ENCODE measurements at places on chromosomes 7 and 10.

GRCh38 chr10:91607646-91608403 is 25.0 kb downstream of the PPP1R3C start:
- DNase-seq: no peak

DNA sequence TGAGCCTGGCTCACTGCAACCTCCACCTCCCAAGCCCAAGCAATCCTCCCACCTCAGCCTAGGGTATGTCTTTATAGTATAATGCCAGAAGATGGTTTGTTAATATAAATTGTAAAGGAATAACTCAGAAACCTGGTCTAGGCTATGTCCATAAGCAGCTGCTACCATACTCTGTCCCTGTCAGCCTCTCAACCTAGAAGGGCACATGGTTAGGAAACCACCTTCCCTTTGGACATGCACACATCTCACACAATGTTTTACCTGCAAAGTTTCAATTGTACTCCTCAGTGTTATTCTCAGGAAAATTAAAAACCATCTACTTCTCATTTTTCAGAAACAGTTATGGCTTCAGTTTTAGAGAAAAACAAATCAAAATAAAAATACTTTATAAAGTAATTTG is 40.1 kb downstream of the ARHGAP21 start:
- no peak for DNase-seq

GRCh38 chr7:1926908-1927306 is 256.8 kb downstream of the ELFN1 start:
- DNase-seq: no peak

- DNase-seq: no peak
These were observed 2.3 kb downstream of the MINPP1 start for GRCh38 chr10:87506956-87507355.

- no peak for DNase-seq
These were observed 28.3 kb downstream of the ZNF365 start for GRCh38 chr10:62402508-62402907.

GRCh38 chr7:107090457-107090856 is 46.0 kb downstream of the PRKAR2B start:
- DNase-seq: no peak

- no peak for DNase-seq
These were observed 54.7 kb downstream of the PON1 start for GRCh38 chr7:95269640-95270039.

GRCh38 chr10:44862924-44863323 is 48.2 kb upstream of the TMEM72 start:
- DNase-seq: no peak

DNA sequence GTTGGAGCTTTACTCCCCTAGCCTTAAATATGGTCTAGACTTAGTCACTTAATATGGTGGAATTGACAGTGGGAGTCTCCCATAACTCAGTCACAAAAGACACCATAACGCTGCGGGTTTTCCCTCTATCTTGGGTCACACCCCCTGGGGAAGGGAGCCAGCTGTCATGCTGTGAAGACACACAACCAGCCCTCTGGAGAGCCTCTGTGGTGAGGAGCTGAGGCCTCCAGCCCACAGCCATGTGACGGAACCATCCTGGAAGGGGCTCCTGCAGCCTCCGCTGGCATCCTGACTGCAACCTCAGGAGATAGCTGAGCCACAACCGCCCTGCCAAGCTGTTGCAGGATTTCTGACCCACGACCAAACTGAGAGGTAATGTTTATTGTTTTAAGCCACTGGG is 37.9 kb downstream of the PAXIP1 start:
- DNase-seq: no peak

GRCh38 chr10:47164126-47164799 is 135.7 kb upstream of the GDF10 start:
- no peak for DNase-seq

DNA sequence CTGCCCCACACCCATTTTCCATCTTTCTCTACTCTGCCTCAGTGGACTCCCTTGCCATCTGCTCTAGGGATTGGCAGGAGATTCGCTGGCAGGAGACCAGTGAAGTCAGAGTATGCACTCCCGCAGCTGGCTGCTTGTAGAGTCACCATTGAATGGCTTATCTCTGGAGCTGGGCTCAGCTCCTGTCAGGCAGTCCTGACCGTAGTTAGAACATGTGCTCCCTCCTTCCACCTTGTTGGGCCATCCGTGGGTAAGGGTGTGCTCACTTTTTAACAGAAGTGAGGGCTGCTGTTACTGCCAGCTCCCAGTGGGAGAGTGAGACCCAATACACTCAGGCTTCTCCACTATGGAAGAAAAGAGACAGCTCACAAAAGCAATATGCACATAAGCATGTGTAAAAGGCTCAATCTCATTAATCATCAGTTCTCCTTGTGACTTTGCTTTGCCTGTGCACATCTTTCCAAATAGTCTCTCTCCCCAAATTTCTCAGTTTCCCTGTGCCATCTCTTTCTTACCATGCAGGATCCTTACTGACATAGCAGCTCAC is 773.3 kb downstream of the GRID1 start:
- DNase-seq: no peak

GRCh38 chr10:7243873-7244272 is 167.0 kb downstream of the SFMBT2 start:
- no peak for DNase-seq

GRCh38 chr7:157793973-157794745 is 457.4 kb downstream of the DNAJB6 start:
- DNase-seq: no peak

DNA sequence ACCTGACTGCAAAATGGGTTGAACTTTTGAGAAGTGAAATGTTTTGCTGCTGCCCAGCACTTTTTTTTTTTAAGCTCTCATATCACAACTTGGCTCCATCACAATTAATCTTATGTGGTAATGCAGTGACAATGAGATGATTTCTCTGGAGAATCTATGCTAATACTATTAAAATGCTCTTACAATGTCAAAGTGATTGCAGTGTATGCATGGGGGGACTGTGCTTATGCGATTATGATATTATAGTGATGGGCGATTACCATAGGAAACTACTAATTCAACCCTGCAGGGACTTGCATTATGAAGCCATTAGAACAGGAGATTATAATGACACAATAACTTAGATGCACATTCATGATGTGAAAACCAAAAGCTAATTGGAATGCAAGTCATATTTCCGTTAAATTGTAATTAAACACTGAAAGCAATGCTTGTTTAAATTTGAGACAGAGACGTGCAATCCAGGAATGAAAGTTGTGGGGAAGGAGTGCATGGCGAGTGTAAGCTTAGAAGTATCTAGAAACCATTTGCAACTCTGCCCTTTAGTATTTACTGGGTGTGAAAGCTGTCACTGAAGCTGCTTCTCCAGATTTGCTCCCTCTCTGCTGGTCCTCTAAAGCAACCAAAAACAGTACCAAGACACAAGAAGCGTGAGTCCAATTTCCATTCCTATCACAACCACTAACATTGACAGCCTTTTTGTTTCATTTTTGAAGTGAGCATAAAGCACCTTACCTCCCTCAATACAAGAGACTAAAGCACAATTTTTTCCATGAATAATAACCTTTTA is 21.6 kb downstream of the PTER start:
- DNase-seq: no peak

DNA sequence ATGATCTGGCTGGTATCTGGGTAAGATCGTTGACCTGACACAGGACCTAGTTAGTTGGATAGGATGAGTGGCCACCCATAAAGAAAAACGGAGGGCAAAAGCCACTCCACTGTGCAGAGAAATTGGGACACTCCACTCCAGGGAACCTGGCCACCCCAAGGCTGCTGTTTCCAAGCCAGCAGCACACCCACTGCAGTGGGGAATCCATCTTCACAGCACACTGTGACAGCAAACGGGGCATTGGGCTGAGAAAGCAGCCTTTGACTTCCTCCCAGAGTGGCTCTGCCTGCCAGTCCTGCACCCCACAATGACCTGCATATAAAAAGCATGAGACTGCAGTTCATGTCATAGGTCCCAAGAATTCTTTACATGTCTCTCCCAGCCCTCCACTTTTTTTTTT is 52.9 kb downstream of the MTPN start:
- DNase-seq: no peak

DNA sequence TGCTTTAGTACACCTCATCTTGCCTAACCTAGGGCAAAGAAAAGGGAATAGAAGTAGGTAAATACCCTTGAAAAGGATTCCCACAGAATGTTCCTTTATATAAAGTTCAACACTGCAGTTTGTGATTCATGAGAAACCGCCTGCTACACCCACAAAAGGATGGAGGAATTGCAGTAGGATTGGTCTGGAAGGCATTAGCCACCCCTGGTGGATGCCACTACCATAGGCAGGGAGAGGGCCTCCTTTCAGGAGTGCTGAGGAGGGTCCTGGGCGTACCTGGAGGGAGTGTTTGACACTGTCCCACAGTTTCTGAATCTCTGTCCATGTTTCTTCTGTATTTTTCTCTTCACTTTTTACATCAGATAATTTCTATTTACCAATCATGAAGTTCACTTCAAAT is 221.8 kb upstream of the TMEM72 start:
- no peak for DNase-seq

DNA sequence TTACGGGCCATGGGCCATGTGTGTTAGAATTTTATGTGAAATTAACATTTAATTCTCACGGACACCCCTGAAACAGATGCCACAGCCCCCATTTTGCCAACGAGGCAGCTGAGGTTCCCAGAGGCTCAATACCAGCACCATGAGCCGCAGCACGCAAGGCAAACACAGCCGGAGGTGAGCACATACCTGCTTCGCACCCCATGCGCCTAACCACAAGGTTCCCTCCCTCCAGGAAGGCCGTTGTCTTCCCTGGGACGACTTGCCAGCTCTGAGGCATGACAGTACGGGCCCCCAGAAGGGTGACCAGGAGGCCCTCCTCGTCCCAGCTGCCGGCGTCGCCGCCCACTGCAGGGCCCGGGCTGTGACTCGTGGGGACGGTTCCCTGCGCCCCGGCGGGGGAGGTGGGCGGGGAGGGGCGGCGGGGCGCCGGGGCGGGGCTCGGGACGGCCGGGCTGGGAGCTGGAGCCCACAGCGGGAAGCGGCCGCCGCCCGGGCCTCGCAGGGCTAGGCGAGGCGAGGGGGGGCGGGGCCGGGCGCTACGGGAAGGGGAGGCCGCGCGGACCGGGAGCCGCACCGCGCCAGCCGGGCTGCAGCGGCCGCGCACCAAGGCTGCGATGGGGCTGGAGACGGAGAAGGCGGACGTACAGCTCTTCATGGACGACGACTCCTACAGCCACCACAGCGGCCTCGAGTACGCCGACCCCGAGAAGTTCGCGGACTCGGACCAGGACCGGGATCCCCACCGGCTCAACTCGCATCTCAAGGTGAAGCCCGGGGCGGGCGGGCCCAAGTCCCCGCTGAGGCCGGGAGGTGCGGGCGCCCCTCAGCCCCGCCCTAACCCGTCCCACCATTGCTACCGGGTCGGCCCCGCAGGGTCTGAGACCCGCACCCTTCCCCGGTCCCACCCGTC is at the start of gene CAV2:
CAV2 (plus strand) TSS at position 571 of the 910 bp plus-strand sequence; CDS start at position 615, 44 bp downstream.
- no peak for DNase-seq

- no peak for DNase-seq
These were observed 9.1 kb downstream of the OR2A7 start for GRCh38 chr7:144255471-144255897.

DNA sequence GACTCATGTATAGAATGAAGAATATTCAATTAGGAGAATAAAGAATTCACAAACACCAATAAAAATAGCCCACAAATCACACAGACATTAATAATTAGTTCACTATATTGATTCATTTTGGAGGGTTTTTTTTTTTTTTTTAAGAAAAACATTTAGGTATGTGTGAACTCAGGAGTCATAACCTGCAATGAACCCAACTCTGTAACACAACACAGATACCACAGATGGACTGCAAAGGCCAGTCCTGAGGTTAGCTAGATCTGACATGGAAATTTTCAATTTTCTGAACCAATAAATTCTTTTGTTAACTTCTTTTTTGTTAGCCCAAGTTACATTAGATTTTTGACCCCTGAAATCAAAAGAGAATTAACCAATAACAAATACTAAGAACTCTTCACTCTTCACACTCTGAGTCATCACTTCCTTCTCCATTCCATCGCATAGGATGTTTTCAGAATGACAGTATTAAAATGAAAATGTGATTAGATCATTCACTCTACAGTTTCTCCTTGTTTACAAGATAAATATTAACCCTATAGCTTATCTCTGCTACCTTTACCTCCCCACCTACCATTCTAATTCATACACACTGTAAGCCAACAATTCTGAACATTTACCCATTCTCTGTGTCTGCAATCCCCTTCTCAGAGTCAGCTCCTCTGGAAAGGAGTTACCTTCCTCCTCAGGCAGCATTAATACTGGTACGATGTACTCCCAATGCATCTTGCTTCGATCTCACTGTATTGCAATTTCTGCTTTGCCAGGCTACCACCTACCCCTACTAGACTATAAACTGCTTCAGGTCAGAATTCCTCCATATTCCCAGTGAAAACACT is 141.5 kb downstream of the LRRN3 start:
- DNase-seq: no peak

DNA sequence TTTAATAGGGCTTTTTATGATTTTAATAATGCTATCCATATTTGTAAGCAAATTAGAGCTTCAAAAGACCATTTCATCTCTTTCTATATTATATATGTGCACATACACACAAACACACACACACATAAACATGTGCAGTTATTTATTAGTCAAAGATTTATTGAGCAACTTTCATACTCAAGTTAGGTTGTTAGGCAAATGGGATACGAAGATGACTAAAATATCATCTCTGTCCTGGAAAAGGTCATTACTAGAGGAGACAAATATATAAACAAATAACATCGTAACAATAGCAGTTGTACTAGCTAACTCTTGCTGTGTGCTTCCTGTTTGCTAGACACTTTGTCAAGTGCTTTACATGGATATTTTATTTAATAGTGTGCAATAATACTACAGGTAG is 307.9 kb downstream of the SNX13 start:
- DNase-seq: no peak

GRCh38 chr7:101232141-101232850 is 5.3 kb downstream of the CLDN15 start:
- no peak for DNase-seq

GRCh38 chr10:121732656-121733445 is 134.6 kb upstream of the FGFR2 start:
- no peak for DNase-seq

DNA sequence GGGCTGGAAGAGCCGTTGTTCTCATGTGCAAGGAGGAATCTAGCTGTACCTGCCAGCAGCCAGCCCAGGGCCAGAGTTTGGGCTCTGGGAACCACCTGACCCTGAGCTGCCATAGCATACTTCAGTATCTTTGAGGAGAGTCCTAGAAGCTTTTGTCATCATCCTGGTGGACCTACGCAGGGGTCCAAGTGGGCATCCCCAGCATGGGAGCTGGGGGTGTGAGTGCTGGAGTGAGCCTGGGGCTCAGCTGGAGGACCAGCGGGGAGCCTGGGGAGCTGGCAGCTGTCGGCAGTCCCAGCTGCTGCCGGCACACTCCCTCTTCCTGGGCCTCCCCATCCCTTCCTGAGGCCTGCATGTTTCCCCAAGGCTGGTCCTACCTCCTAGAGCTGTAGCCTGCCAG is 32.5 kb downstream of the C10orf105 start:
- DNase-seq: no peak

GRCh38 chr7:88669913-88670312 is 89.6 kb upstream of the ZNF804B start:
- no peak for DNase-seq

Measured in GF-D8 (cell line).